Activated CD4-positive, alpha-beta T cell treated with anti-CD3 and anti-CD28 coated beads, Interleukin-2, amount 50 U/mL, for 4 hours (primary cell): ENCODE measurements at places on chromosomes 6 and 20.

DNA sequence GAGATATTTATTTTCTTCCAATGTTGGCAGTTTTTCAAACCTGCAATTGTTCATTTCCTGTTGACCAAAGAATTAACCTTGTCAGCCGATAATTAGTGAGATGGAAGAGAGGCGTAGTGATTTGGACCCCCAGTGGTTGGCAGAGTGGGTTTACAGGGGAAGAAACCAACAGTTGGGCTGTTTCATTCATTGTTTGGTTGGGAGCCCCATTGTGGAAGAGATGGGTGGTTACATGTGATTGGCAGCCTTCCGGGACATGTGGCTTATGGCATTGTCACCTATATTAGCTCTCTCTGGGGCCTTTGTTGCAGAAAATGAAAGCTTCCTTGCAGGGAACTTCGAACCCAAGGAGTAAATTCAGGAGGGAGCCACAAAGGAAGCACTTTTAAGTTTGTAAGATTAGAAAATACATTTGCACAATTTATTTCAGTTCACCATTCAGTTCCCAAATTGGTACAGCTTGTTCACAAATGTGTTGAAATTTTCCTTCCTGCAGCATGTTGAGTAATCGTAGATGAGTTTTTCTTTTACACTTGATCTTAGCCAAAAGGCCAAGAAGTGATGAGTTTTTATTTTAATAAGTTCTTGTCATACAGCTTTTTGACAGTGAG lies 50.3 kb upstream of the CDKAL1 start:
- DNase-seq, result no peak

DNA sequence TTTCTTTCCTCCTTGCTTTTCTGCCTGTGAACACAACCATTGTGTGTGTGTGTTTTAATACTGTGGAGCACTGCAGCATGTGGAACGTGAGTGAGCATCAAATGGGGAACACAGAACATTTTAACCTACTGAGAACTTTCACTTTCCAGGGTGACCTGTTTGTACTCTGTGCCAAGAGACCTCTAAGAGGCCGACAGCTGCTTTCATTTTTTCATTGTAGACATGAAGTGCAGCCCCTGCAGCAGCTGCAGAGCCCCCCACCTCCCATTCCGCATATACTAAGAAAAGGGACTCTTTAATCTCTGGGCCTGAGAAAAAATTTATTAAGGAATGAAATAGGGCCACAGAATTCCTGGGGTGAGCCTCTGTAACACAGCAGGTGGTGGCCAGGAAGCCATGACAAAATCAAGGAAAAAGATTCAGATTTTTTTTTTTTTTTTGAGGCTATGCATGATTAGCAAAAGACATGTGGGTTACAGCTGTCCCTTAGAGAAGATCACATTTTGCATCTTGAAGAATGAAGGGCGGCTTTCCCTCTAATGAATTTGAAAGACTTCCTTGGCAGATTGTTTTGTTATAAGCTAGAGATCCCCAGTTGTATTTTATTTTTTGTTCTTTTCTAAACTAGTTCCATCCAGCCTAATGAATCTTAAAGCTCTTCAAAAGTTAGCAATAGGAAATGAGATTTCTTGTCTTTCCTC lies 503.4 kb downstream of the CD109 start:
- DNase-seq, result no peak

DNA sequence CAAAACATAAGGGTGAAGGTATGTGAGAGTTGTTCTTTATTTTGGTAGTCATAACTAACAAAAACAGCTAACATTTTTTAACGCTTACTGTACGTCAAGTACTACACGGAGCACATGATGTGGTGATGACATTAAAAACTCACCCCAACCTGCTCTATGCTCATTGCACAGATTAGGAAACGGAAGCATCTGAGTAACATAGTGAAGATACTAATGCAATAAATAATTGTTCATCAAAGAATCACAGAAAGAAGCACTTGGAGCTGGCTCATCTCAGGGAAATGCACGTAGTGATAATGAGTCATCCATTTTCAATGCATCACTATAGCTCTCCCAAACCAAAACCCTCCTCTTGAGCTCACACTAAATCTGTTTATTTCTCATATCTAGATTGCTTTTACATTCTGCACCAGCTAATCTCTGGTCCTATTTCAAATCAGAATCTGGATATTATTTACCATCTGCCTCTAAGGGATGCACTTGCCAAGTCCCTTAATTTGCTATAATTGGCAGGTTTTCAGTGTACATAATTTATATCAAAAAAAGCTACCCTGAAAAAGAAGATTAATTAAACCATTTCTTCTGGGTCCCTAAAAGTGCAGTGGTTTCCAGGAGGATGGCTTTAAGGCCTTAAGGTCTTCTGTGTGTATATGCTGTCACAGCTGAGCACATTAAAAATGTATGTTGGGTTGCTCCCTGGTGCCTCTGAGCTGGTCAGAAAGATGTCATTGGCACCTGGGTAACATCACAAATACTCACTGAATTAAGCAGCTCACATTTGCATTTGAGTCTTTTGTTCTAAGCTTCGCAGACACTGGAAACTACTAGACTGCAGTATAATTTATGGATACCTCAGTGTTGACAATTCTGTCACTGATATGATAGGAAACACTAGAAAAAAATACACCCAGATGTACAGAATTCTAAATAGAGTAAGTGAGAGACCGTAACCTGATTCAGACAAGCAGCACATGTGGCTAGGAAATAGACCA lies 677.4 kb upstream of the CITED2 start:
- no peak for DNase-seq

- no peak for DNase-seq
Measured at GRCh38 chr6:14286144-14286543, 168.6 kb downstream of the CD83 start.

DNA sequence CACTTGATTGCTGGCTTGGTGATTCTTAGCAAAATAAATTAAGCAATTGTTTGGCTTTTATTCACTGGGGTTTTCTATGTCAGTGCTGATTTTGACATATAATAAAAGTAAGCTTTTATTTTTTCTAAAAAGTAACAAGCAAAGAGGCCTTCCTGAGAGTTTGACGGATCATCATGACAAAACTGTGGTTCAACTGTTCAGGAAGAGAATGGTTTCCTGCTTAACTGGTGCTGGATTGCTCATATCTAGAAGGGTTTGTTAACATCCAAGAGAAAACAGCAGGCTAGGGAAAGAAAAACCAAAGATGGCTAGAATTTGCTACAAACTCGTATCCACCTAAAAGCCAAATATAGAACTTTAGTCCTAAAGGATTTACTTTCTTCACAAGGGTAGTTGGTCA lies 21.2 kb downstream of the SERPINB1 start:
- DNase-seq, result no peak

DNA sequence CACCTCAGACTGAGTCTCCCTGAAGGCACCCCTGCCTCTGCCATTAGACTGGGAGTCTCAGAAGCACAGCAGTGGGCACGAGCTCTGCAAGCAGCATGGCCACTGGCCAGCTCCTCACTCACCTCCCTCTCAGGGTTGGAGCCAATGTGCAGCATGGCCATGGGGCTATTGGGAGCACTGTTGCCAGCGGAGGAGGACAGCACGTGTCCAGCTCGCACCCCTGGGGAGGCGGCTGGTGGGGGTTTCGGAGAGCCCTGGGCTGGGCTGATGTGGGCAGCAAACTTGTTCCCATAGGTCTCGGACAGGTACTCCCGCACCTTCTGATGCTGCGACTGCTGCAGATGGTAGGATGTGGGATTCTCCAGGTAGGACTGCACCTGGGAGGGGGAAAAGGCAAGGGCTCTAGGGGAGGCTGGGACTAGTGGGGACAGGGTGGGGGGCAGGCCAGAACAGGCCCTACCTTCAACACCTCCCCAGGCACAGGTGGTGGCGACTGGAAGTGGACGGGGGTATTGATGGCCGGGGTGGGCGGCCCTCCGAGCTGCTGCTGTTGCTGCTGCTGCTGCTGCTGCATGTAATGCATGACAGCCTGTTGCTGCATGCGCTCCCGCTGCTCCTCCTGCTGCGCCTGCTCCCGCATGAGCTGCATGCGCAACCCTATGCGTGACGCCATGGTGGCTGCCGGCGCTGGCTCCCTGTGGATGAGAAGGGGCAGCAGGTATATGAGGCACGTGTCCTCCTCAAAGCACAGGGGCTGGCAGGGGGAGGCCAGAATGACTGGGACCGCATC lies 44.7 kb downstream of the TFEB start:
- no peak for DNase-seq

GRCh38 chr6:75563032-75563431 lies 38.6 kb upstream of the SENP6 start:
- DNase-seq, result no peak

DNA sequence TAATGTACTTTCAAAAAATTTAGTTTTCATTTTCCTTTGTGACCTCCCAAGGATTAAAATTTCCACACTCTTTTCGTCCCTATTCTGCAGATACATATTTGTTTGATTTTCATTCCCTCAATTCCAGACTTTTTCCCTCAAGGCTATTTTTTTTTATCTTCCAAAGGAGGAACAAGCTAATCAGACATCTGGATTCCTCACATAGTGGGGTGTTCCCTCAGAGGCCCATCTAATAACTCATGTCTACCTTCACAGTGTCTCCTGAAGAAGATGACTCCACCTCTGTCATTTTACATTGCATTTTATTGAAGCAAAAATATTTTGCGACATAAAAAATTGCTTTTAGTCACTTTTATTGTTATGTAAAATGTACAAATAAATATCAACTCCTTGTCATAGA lies 122.2 kb downstream of the RFPL4B start:
- no peak for DNase-seq

DNA sequence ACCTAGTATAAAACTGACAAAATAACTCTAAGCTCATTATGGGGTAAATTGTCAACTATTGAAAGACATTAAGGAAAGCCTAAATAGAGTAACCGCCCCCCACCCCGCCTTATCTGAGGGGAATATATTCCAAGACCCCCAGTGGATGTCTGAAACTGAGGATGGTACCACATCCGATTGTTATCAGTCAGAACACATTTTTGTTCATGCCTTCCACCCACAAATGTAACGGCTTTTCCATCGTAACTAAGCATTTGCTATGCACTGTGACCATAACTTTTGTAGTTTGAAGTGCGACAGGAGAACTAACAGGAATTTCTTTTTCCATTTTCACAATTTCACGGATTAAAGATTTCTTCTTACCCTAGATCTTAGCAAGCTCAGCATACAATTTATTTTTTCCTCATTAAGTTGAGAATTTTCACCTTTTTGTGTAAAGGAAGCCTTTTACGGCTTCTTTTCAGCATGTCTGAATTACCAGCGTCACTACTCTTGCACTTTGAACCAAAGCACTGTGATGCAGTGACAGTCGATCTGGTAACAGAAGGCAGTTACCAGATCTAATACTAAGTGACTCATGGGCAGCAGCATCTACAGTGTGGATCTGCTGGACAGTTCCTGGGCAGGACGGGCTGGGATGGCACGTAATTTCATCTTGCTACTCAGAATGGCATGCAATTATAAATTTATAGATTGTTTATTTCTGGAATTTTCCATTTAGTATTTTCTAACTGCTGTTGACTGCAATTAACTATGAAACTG lies 11.8 kb downstream of the CFAP61 start:
- DNase-seq, result no peak

GRCh38 chr6:9126878-9127560 lies 691.7 kb upstream of the SLC35B3 start:
- DNase-seq, result no peak

DNA sequence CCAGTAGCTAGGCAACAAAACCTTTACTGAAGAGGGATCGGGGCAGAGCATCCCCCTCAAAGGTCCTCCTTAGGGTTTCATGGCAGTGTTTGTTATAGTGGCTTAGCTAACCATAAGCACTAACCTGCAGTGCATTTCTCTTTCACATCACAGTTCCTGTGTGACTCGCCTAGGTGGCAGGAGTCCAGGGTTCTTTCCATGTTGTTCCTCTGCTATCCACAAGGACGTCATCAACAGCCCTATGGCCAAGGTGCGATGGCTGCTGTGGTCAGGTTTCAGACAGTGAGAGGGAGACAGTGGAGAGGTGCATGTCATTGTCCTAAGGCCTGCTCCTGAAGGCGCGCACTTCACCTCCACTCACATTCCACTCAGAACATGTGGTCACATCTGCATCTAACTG lies 38.8 kb upstream of the FOXA2 start:
- DNase-seq, result no peak

DNA sequence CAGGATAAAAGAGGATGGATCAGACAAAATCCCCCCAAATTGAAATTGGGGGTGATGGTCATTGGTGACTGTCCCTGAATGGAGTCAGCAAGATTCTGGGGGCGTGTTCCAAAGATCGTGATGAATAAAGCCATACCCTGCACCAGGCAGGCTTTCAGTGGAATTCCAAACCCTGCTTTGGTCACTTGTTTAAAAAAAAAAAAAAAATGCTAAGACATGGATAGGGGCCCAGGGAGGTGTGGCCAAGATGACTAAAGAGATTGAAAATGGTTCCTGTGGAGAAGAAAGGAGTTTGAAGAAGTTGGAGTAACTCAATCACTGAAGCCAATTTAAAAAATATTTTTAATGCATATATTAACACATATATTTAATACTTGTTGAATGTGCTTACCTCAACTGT lies 161.4 kb upstream of the KCNG1 start:
- no peak for DNase-seq
